ENCODE measurements at places on chromosomes 16 and 17.

- DNase-seq = no peak
These were observed 222.1 kb upstream of the CHMP6 start for GRCh38 chr17:80769516-80769915.

DNA sequence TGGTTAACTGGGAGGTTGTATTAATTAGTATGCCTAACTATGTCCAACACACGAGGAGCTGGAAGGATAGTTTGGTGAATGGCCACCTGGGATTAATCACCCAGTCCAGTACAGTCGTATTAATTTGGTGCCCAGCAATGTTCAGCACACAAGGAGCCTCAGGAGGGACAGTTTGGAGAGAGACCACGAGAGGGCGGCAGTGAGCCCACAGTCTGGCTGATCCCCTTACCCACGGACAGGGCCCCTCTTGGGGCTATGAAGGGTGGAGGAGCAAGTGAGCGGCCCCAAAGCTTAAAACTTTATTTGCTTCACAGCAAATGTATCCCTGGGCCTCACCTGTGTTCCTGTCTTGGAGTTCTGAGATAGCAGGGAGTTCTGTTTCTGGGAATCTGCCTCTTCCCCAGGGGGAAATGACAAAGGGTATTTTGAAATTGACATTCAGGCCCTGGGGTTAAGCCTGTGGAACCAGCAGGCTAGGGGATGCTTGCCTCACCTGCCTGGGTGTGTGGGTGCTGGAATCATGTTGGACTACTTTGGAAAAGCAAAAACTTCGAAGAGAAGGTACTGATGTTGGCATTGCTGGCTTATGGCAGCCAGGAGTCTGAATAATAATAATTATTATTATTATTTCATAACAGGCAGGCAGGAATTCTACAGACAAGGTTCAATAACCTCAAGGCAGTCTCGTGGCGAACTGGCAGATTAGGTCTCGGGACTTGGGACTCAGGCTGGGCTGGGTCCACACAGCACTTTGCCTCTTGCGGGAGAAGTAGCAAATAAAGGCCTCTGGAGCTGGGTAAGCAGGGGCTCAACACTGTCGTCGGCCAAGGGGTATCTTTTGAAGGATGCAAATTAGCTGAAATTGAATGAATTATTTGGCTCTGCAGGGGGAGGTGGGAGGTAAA is 227.6 kb upstream of the ASIC2 start:
- no peak for DNase-seq

- no peak for DNase-seq
These were observed 74.2 kb upstream of the MARCHF10 start for GRCh38 chr17:62882284-62882683.

DNA sequence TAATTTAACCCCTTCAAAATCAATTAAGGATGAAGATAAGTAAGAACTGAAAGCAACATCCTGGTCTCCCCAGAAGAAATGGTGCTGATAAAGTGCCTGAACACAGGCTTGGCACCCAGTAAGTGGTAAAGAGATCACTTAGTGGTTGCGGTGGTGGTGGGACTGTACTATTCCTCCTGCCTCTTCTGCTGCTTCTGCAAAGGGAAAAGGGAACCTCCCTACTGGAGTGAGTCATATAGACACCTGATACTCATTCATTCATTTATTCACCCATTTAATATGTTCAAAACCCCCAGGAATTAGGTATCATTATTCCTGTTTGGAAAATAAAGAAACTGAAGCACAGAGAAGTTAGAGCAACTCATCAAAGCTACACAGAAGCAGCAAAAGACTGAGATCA is 60.6 kb downstream of the CDYL2 start:
- DNase-seq = no peak

DNA sequence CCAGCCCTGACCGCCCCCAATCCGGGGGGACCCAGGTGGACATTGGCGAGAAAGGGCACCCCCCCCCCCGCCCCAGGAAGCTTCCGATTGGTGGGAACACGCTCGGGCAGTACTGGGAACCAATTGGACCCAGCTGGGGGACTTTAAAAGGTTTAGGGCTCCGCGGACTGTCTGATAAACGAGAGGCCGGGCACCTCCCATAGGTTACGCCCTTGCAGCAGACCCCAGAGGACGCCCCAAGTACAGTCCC is 245 bp downstream of the TMEM256 start:
- DNase-seq = no peak

DNA sequence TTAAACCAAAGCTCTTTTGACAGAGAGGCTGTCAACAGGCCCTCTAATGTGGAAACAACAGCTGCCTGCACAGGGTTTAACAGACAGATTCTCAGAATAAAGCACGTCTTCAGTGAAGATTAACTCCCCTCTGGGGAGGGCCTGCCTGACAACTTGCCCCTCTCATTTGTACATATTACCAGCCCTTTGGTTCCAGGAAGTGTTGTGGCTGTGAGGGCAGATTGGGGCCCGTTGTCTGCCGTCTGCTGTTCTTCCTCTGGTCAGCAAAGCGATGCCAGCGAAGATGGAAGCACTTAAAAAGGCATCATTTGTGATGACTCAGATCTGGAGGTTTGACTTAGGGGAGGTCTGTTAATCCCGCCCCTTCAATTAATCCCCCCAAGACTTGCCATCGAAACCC is 177.0 kb upstream of the IRX6 start:
- no peak for DNase-seq

DNA sequence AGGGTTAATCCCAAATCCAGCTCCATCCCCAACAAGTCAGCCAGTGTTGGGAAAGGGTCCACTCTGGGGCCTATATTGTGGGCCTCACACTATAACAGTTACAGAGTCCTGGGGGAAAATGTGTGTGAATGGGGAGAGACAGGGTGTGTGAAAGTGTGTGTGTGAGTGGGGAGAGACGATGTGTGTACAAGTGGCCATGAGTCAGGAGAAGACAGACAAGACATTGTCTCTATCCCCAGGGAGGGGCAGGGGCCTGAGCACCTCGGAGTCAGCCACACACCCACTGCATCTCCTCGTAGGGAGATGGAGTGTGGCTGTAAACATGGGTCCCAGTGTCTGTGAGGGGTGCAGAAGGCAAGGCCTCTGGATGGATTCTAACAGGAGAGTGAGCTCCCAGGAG is 2.9 kb downstream of the CRHR1 start:
- no peak for DNase-seq

- no peak for DNase-seq
These were observed 3.4 kb downstream of the CA7 start for GRCh38 chr16:66847533-66848067.

DNA sequence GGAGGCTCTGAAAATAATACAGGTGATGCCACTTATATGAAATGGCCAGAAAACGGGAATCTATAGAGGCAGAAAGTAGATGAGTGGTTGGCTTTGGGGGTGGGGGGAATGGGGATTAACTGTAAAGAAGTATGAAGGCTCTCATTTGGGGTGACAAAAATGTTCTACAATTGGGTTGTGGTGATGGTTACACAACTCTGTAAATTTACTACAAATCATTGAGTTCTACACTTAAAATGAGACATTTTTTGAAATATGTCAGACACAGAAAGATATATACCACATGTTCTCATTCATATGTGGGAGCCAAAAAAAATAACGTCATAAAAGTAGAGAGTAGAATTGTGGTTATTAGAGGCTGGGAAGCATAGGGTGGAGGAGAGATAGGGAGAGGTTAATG is 25.7 kb downstream of the ARHGAP17 start:
- no peak for DNase-seq

GRCh38 chr16:57387598-57388354 is 15.5 kb downstream of the CX3CL1 start:
- no peak for DNase-seq

GRCh38 chr16:18050234-18050633 is 286.3 kb downstream of the NPIPA8 start:
- DNase-seq = no peak

- DNase-seq = no peak
These were observed 10.6 kb downstream of the ALDH3A1 start for GRCh38 chr17:19737305-19738072.

- DNase-seq = no peak
These were observed 2.8 kb upstream of the MMP15 start for GRCh38 chr16:58022601-58023371.

- DNase-seq = no peak
These were observed 1.6 kb downstream of the SNAI3 start for GRCh38 chr16:88684569-88685155.

GRCh38 chr16:23976524-23976923 is 140.7 kb downstream of the PRKCB start:
- DNase-seq = no peak

DNA sequence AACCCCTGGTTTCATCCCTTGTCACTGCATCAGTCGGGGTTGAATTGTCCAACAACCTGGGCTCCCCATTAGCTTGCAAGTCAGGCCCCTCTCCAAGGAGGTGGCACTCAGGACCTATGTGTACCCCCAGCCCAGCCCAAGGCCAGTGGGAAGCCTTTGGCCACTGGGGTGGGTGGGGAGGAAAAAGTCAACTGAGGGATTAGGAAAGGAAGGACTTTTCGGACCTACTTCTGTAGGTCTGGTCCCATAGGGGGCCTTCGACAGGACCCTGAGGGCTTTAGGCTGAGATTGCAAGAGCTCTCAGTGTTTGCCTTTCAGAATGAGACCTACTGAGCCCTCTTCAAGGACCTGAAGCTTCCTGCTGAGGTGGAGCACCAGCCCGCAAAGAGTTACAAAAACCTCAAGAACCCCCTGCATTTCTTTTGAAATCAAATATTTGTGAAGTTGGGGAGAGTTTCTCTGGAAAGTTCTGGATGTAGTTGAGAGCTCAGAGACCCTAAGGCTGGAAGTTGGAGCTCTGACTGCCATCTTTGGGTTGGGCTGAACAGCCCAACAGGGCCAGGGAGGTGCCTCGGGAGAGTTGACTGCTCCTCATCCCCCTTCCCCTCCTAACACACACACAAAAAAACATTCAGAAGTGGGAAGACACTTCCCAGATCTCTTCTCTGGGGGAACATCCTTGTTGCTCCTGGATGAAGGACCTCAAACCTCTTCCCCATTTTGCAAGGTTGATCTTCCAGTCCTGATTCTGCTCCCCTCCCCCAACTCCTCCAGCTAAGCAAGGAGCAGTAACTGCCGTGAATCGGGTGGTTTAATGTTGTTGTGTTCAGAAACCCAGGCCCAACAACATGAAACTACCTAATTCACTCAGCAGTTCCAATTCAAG is 5.8 kb upstream of the HOXB9 start:
- no peak for DNase-seq

- no peak for DNase-seq
These were observed 66.7 kb downstream of the COX10 start for GRCh38 chr17:14135906-14136590.

All from esophagus squamous epithelium (tissue), 5 donors.